ENCODE measurements at places on chromosomes 1 and 21.

GRCh38 chr1:33281554-33282303, 25.4 kb downstream of the ZNF362 start:
- DNase-seq = no peak

- no peak for DNase-seq
These were observed 79.8 kb upstream of the PLXNA2 start for GRCh38 chr1:208324005-208324404.

DNA sequence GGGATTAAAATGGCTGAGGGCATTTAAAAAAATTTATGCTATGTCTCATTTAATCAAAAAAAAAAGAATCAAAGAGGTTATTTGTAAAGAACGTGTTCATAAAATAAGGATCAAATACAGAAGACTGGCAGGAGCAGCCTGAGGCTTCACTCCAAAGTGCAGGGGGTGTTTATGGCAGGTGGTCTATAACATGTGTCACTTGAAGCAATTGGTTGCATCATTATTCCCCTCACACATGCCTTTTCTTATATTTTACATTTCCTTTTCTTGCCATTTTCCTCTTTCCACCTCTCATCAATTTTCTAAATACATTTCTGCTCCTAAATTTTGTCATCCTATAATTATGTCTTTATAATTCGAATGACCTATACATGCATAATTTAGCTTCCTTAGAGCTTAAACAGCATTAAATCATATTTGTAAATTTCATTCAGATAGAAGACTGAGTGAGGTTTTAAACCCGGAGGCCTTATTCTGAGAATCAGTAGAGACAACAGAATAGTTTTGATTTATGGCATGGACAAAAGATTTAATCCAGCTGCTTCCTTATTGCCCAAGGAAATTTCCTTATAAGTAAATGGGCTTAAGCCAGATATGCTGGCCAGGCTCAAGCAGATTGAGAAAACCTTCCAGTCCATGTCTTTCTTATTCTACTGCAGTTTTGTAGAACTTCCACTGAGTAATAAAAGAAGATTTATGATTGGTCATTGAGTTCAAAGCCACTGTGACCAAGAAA, 322.8 kb downstream of the TGFB2 start:
- DNase-seq = no peak

DNA sequence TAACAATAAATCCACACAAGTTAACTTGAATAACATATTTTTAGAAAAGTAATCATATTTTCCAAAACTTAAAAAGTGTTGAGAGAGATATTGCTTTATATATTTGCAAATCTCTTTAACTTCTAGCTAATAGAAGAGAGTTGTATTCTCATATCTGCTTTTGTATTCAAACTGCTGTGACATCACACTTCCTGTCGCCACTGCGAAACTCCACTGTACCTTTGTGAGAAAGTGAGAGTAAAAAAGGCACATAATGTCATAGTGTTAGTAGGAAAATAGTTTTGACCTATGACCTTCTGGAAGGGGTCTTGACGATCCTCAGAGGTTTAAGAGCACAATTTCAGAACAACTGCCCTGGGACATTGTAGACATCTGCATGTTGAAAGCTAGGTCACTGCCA, 21.6 kb downstream of the AK5 start:
- DNase-seq = no peak

GRCh38 chr1:150810958-150811659, 3.0 kb upstream of the CTSK start:
- DNase-seq = no peak

GRCh38 chr1:175612286-175612685, 131.1 kb downstream of the TNR start:
- no peak for DNase-seq
